ENCODE measurements at places on chromosomes 12 and 14.

DNA sequence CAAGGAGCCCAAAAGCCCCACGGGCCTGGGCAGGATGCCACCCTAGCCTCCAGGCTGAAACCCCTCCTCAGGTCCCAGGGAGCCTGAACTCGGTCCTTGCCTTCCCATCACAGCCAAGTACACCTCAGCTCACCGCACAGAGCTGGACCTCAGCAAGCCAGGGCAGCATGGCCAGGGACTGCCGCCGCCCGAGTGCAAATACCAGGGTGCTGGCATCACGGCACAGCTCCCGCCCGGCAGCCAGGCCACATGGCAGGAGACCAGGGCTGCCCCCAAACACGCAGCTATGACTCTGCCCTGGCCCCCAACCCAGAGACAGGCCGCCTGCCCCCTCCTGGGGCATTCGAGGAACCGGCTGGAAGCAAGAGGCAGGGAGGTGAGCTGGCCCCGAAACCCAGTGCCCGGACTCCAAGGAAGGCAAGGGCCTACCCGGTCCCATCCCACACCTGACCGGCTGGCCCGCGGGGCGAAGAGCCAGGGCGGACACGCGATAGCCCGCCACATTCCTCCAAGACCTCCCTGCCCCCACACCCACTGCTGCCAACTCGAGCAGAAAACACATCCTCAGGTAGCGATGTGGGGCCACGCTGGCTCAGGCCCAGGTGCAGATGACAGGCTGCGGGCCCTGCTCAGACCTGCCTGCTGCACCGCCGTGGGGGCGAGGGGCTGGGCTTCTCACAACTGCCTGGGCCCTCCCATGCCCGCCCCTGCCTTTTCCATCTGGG lies 2.7 kb downstream of the JAG2 start:
- DNase-seq: no peak

- no peak for DNase-seq
These were observed 77.0 kb upstream of the PSMC1 start for GRCh38 chr14:90179357-90179756.

DNA sequence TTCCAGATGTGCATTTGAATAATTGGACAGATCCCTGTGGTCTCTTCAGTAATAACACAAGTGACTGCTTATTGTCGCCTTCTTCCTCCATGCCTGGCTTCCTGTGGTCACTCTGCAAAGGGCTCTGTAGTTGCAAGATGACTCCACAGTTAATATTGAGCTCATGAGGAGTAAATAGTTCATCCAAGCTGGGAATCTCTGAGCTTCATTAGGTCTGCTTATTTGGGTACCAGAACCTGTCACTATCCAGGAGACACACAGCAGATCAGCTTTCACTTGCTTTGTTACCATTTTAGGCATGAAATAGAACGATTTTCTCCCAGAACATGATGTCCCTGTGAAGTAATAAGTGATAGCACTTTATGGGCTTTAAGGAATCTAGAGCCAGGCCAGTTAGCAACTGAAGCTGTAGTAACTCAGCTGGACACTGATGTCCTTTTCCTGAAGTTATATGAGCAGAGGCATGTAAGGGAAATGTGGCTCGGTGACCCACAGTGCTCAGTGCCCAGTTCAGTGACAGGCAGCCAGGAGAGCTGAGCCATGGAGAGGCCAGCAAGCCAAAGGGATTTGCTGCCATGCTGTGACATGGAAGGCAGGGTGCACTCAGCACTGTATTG lies 50.1 kb downstream of the CRADD start:
- DNase-seq: no peak

GRCh38 chr12:96822641-96823040 lies 84.4 kb upstream of the NEDD1 start:
- no peak for DNase-seq

DNA sequence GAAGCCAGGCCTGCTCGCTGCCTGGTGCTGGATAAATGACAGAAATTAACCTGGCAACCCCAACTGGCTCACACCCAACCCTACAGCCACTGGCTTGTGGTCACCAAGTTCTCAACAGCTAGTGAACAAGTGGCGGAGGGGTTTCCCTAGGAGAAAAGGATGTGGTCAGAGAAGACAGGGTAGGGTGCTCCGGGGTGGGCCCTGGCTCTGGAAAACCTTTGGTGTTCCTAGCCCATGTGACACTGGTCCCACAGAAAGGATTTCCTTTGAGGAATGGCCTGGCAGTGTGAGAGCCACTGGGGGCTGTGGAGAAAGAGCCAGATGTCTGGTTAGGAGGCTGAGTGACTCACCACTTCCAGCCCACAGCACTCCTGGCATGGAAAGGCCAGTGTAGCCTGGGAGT lies 8.7 kb downstream of the SYNE3 start:
- peak; percentile 57 for DNase-seq

DNA sequence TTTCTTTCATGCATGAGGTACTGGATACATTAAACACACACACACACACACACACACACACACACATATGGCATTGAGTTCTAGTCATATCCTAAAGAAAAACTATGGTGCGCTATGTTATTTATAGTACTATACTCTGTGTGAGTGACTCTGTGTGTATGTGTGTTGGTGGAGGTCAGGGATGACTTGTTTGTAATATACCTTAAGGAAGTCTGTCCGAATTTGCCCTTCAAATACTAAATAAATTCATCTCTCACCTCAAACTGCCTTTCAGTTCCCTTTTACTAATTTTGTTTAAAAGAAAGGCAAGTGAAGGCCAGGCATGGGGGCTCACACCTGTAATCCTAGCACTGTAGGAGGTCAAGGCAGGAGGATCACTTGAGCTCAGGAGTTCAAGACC lies 2.1 kb upstream of the AKAP5 start:
- DNase-seq: no peak

DNA sequence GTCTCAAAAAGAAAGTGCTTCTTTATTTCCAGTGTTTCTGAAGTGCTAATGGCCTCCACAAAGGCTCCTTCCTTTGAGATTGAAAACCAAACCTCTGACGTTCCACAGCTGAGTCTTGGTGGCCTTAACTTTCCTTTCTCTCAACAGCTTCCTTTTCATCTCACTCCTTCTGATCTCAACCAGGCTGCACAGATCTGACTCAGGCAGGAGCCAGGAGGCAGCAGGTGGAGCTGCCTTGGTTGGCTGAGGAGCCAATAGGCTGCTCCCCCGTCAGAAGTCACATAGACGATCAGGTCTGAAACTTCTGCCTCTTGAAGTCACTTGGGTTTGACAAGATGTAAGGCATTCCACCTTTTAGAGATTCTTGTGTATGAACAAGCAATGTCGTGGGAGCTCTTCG lies 9.1 kb upstream of the KCNA5 start:
- no peak for DNase-seq

- no peak for DNase-seq
These were observed at the start of gene SSTR1 for GRCh38 chr14:38207736-38208617. Gene SSTR1 (plus strand): TSS chr14:38207904. CDS start chr14:38209390, 1,486 bp downstream.

GRCh38 chr14:54174457-54174856 lies 217.8 kb upstream of the BMP4 start:
- no peak for DNase-seq
